Activated naive CD8-positive, alpha-beta T cell treated with anti-CD3 and anti-CD28 coated beads for 36 hours (primary cell): ENCODE measurements at places on chromosomes 6 and 20. TPM values are rescaled to one million over a fixed set of nuclear protein-coding genes. Genes with fewer than 3 reads are reported as not detected.

GRCh38 chr6:109901976-109902375 lies 76.1 kb upstream of the GPR6 start:
- no peaks in the 10 kb centered on the region for H3K4me1 ChIP-seq
- H3K4me3 ChIP-seq, result no peak overlapping the region
- H3K27ac ChIP-seq, result no peak overlapping the region
- no peak for DNase-seq
- peaks cover 11% of the 10 kb centered on the region for H3K27me3 ChIP-seq
- H3K36me3 ChIP-seq, result no peaks in the 10 kb centered on the region

GRCh38 chr6:16241321-16241689 lies 2.9 kb downstream of the GMPR start:
- H3K4me1 ChIP-seq, result peaks cover 22% of the 10 kb centered on the region
- H3K27me3 ChIP-seq, result peaks cover 21% of the 10 kb centered on the region
- no peak overlapping the region for H3K4me3 ChIP-seq

GRCh38 chr20:9235518-9235917 lies 166.6 kb downstream of the PLCB4 start:
- no peaks in the 10 kb centered on the region for H3K27me3 ChIP-seq
- no peaks in the 10 kb centered on the region for H3K36me3 ChIP-seq
- H3K27ac ChIP-seq, result no peak overlapping the region

Gene NNAT
- total RNA-seq, result 0.23 TPM

DNA sequence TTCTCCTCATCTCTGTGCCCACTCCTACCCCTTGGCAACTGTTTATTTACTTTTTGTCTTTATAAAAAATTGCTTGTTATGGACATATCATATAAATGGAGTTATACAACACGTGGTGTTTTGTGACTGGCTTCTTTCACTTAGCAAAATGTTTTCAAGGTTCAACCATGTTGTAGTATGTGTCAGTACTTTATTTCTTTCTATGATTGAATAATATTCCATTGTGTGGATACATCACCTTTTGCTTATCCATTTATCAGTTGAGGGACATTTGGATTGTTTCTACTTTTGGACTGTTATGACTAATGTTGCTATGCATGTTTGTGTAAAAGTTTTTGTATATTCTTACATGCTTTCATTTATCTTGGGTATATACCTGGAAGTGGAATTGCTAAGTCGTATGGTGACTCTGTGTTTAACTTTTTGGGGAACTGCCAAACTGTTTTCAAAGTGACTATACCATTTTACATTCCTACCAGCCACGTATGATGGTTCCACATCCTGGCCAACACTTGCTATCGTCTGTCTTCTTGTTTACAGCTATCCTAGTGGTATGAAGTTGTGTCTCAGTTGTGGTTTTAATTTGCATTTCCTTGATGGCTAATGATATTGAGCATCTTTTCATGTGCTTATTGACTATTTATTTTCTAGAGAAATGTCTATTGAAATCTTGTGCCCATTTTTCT lies 84.4 kb downstream of the SLX4IP start:
- no peak for DNase-seq
- no peak overlapping the region for H3K4me3 ChIP-seq
- no peaks in the 10 kb centered on the region for H3K27me3 ChIP-seq
- H3K36me3 ChIP-seq, result peaks cover 14% of the 10 kb centered on the region

Gene CUTA
- total RNA-seq, result 125 TPM

DNA sequence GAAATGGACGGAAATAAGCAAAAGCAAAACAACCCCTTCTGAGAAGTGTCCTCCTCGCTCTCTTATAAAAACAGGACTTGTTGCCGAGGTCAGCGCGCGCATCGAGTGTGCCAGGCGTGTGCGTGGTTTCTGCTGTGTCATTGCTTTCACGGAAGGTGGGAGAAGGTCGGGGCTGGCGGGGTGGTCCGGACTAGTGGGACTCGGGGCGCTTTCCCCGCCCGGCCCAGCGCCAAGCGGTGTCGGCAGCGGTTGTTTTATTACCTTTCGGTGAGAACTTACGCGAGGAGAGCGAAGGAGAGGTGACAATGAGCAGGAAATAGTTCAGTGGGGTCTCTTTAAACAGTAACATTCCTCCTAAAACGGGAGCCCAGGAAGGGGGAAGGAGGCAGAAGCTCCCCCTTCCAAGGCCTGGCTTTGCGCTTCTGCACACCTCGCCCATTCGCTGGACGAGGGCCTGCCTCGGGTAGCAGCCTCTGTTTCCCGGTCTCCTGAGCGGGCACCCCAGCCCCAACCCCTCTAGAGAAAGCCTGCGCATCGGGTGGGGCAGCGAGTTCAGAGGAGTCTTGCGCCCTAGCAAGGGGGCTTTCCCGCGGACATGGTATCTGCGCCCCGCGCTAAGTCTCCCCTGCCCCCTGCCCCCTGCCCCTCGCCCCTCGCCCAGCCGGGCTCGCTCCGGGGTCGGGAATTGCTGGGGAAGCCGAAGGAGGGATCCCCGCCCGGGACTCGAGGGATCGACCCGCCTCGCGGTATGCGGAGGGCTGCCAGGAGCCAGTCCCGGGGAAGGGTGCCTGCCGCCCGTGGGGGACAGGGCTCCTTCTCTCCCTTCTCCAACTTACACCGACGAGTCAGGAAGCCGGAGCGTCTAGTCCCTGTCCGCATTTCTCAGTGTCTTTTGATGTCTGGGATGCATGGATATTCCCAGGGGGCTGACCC lies 1.2 kb upstream of the TBXT start:
- H3K4me1 ChIP-seq, result peaks cover 8% of the 10 kb centered on the region
- H3K27ac ChIP-seq, result no peak overlapping the region
- no peak for DNase-seq
- peak overlapping the region; percentile 60 for H3K4me3 ChIP-seq
- no peaks in the 10 kb centered on the region for H3K36me3 ChIP-seq
- H3K27me3 ChIP-seq, result peaks cover 66% of the 10 kb centered on the region

Gene GTSF1L
- total RNA-seq, result not detected

GRCh38 chr6:20770773-20771172 lies 236.5 kb downstream of the CDKAL1 start:
- no peak overlapping the region for H3K27ac ChIP-seq
- no peak overlapping the region for H3K4me3 ChIP-seq
- no peak for DNase-seq
- no peaks in the 10 kb centered on the region for H3K27me3 ChIP-seq

Gene CALHM6
- total RNA-seq, result 7.4 TPM

DNA sequence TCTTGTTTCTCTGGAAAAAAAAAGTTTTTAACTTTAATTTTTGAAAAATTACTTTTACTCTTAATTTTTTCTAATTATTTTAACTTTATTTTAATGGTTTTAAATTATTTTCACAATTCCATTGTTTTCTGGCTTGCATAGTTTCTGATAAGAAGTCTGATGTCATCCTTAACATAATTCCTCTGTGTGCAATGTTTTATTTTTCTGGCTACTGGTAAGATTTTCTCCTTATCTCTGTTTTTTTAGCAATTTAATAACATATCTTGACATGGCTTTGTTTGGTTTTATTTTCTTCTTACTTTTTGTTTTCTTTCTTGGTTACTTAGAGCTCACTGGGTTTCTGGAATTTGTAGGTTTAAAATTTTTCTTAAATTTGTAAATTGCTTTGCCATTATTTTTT lies 114.8 kb downstream of the TBXT start:
- H3K4me1 ChIP-seq, result no peaks in the 10 kb centered on the region
- peaks cover 5% of the 10 kb centered on the region for H3K27me3 ChIP-seq
- no peak overlapping the region for H3K4me3 ChIP-seq
- no peak for DNase-seq
- H3K36me3 ChIP-seq, result no peaks in the 10 kb centered on the region
- H3K27ac ChIP-seq, result no peak overlapping the region

Gene TUBB
- 1,538 TPM for total RNA-seq
